ENCODE measurements at places on chromosomes 7 and 10.

- DNase-seq: no peak
Observed at GRCh38 chr7:37007268-37007667, 283.0 kb upstream of the AOAH start.

- no peak for DNase-seq
Observed at GRCh38 chr10:34789966-34790506, 25.1 kb downstream of the PARD3 start.

- no peak for DNase-seq
Observed at GRCh38 chr7:29045258-29046086, 87.3 kb upstream of the TRIL start.

GRCh38 chr7:55100544-55101327 lies 81.9 kb downstream of the EGFR start:
- peak; percentile 93 for DNase-seq

- no peak for DNase-seq
Observed at GRCh38 chr10:127123626-127124025, 72.8 kb downstream of the INSYN2A start.

DNA sequence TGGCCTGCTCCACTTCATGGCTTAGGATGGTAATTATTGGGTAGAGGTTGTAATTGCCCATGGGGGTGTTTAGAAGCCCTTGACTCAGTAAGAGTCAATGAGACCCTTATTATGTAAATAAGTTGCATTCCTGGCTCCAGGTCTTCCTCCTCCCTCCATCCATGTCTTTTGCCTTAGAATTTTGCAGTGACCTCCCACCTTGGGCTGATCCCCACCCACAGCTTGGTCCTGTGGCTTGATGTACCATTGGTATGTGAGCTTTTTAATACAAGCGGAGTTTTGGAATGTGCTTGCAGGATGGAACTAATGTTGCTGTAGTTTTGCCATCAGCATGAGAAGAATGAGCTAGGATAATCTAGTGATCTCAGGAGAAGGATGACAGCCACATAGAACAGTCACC lies 73.2 kb upstream of the DGKI start:
- no peak for DNase-seq

DNA sequence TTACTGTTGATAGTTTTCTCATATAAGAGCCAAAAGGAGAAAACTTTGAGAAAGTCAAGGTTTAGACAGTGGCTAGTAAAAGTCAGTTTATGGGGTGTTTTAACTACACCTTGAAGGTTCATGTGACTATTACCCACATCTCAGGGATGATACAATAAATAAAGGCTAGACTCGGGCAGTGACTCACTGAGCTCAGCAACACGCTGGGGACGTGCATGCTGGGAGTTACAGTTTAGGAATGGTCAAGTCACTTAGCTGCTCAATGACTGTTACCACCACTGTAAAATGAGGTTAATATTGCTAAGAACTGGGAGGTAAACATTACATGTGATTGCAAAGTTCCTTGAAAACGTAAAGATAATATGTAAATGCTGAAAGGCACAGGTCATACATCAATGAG lies 1254.4 kb upstream of the PHF14 start:
- no peak for DNase-seq

DNA sequence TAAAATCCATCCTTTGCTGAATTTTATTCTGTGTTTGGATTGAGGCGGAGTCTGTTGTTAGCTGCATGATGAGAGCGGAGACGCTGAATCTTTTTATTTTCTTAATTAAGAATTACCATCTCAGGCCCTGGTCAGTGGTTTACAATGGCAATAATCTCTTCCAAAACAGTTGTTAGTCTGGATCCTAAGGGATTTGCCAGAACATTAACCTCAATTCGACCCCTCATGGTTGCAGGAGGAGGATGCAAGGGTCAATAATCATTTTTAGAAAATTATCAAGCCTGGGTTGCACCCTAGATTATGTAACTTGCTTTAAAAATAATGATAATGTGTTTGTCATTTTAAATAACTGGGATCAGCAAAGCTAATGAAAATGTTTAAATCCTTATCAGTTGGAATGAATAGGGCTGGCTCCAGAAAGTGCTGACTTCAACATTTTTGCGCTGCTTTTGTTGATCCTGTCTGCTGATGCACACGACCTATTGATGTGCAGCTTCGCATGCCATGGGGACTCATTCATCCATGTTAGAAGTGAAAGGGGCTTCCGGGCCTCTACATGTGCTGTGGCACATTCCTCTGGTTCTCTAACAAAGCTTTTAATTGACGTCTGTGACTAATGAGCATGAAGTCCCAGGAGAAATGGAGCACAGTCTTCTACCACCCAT lies 80.7 kb upstream of the KIAA1217 start:
- no peak for DNase-seq

DNA sequence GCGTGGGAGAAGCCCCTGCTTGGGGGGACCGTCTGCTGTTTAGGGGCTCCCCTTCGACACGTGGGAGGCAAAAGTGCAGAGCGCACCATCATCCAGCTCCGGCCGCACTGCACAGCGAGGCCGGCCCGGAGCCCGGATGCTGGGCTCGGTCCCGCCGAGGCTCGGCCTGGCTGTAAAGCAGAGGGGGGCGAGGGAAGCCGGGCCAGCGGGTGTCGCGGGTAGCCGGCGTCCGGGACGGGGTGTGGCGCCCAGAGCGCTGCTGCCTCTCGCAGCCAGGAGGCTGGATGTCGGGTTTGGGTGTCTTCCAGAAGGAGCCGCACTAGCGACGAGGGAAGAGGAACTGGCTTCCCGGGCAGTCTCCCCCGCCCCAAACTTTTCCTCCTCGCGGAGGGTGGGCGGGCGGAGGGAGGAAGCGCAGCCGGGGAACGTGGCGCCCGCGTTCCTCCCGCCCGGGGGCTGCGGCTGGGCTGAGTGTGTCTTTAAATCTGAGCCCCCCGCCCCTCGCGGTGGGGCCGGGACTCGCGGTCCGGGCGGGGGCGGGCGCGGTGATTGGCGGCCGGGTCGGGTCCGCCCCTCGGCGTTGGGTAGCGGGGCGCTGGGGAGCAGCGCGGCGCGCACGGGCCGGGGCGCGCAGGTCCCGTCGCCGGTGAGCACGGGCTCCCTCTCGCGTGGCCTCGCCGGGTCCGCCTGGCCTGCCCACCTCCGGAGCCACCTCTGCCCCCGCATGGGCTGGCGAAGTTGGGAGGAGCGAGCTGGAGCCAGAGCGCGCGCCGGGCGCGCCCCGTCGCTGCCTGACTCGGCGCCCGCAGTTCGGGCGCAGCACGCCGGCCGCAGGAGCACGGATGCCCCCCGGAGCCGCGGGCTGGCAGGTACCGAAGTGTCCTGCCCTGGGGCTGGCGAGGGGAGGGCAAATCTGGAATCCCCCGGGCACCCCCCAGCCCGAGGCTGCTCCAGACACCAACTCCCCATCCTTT lies at the start of gene PALD1:
Gene PALD1, plus strand, starts transcription at position 577 of the 974 bp plus-strand sequence. CDS start 47,185 bp downstream, outside the sequence.
- DNase-seq: peak; percentile 83

DNA sequence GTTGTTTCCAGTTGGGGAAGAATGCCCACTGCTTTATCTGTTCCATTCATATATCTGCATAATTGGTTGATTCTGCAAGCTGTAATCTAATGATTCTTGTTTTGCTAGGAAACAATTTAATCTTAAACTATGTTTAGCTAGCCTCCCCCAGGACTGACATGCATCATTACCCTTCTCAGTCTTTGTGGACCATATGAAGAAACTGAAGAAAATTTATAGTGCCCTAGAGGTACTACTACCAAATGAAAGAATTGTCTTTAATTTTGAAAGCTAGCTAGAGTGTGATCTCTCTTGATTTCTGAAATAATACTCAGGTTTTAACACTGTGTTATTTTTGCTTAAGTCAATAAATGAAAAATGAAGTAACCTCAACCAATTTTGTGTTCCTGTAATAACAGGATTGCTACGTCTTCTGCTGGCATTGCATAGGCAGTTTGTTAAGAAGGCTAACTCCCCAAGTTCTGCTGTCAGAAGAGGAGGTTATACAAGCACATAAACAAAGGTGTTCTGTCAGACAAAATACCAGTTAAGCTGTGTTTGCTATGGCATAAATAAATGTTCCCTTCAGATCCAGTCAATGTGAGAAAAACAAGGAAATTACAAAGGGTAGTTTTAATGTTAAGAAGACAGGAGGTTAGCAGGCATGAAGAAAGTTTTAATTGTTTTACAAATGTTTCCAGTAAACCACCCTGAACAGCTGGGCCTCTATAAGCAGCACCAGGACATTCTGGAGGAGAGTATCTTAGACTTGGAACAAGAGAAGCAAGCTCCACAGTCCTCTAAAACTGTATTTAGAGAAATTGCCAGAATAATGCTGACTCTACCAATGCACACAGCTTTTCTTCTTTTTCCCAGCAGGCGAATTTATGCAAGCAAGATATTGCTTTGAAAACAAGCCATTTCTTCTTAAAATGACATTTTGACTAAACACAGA lies 90.3 kb upstream of the CTTNBP2 start:
- DNase-seq: no peak

GRCh38 chr7:90250601-90251303 lies 5.8 kb downstream of the CFAP69 start:
- DNase-seq: no peak

GRCh38 chr7:137086896-137087295 lies 218.4 kb downstream of the CHRM2 start:
- no peak for DNase-seq

- DNase-seq: no peak
Observed at GRCh38 chr10:18222866-18223265, 82.6 kb downstream of the CACNB2 start.

DNA sequence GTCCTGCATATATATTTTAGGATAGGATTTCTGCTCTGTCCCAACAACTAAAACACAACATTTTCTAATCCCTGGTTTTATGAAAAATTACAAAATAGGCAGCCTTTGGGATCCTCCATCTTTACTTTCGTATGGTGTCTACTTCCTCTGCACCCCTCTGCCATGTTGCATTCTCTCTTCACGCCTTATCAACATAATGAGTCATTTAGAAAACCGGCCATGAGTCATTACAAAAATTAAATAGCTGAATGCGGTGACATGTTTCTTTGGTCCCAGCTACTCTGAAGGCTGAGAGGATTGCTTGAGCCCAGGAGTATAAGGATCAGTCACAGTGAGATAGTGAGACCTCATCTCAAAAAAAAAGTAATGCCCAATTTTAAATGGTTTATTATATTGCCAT lies 148.1 kb upstream of the CELF2 start:
- DNase-seq: no peak
